NCI-H774 (cell line): ENCODE measurements at places on chromosomes 5 and 9.

DNA sequence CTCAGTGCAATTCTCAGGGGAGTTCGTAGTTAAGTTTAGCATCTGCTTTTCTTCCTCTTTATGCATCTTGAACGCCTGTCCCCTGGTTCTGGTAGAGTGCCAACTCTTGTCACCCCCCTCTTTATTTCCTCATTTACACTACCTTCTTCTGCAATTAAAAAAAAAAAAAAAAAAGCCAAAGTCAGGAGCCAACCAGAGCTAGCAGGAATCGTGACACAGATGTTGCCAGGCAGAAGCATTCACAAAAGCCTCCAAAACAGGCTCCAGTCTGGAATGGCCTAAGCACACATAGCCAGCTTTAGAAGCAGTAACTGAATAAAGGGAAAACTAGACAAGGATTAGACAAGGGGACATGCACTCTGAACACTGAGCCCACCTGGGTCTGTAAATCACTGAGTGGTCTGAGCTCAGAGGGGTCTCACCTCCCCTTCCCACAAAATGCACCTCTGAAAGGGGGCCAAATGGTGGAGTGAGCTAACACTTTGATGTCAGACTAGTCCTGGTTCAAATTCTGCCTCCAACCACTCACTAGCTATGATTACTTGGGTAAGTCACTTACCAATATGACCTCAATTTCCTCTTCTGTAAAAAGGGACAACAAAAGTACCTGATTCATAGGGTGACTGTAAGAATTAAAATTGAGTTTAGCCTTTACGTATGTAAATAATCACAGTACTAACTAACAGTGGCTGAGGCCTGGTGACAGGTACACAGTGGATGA lies 2.0 kb downstream of the CD74 start:
- DNase-seq = peak; percentile 63

GRCh38 chr5:168853972-168854371 lies 274.8 kb upstream of the PANK3 start:
- no peak for DNase-seq

- no peak for DNase-seq
Measured at GRCh38 chr5:84249918-84250630, 134.6 kb downstream of the EDIL3 start.

DNA sequence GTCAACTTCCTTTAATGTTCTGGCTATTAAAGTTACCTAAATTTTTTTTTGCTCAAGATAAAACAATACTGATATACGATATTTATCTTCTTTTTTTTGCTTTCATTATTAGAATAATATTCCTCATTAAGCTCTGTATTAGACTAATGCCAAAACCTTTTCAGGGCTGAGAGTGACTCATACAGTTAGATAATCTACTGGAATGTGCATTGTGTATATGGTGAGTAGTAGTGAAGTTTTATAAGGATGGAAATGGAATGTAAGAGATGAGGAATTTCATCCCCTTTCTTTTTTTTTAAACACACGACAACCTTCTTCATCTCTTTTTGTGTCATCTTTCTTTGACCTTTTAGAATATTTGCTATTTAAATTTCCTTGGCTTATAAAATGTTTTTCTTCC lies 268.6 kb downstream of the ISL1 start:
- no peak for DNase-seq

DNA sequence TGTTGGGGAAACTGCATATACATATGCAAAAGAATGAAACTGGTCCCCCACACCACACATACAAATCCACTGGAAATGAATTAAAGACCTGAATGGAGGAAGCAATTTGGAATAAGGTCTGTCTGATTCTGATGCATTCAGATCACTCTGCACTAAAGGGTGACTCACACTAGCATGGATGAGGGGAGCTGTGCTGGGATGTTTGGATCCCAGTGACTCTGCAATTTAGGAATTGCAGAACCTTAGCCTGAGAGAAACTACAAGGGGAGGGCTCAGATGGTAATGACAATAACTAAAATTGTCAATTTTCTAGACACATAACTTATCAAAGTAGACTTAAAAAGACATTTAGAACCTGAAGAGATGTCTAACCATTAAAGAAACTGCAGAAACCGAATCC lies 312.0 kb downstream of the CDK5RAP2 start:
- no peak for DNase-seq

DNA sequence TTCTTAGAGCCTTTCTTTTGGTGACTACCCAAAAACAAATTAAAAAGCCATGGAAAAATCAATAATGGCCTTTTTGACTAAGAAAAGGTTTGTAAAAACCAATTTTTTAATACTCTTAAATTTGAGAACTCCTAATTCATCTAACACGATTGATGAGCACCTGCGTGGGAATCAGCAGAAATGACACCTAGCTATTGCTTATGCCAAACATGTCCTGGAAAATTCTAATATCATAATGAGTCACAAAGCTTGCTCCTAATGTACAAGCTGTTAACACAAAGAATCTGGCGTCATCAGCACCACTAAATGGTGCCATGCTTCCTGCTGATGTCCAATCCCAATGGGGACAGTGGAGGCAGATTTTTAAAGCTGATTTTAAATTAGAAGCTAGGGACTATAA lies 146.2 kb upstream of the LRRTM2 start:
- DNase-seq = no peak

DNA sequence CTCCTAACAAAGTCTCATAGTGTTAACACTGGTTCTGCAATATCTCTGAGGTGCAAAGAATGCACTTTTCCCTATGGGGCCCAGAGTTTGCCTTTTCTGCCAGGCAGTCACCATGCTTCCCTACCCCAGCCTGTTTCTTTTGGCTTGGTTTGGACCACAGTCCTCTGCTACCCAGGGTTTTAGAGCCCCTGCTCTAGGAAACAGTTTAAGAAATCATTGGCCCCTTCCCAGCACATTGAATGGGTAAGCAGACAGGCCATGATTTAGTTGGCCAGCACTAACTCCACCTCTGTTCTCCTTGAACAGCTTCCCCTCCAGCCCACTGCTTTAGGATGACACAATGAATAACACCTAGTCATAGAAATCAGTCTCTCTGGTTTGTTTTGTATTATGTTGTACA lies 73.2 kb downstream of the UBAP1 start:
- no peak for DNase-seq

DNA sequence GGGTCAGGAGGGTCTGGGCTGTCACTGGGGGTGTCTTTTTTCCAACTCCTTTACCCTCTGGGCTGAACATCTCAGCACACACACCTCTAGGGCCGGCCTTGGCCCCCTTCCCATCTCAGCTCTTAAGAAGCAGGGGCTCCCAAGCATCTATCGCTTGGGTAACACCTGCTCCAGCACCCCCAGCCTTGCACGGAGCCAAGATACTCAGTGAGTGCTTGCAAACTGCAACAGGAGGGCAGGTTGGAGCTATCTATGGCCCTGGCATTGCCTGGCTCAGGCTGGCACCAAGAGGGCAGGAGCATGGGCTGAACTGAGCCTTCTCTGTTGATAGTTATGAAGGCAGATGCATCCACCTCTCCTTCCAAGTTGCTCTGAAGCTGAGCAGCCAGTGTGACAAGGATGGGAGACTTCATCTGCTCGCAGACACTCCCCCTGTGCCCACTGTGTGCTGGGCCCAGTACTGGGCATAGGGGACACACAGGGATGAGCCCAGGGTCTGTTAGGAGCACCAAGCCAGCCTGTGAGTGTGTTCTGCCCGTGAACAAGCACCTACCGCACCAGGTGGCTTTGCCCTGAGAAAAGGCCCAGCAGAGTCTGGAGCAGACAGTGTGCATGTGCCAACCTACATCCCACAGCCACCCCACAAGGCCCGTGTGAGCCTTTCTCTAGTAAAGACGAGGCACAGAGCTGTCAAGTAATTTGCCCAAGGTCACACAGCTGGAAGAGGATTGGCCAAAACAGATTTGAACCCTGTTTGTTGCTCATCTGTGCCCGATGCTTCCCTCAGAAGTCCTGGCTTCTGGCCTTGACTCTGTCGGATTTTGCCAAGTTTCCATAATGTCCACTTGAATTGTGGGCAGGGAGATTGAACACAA lies 58.2 kb downstream of the PHF2 start:
- DNase-seq = no peak

GRCh38 chr5:85305766-85306165 lies 921.1 kb upstream of the EDIL3 start:
- DNase-seq = no peak

GRCh38 chr5:127801751-127802476 lies 98.7 kb downstream of the CCDC192 start:
- no peak for DNase-seq

GRCh38 chr9:137789295-137789895 lies 88.2 kb upstream of the CACNA1B start:
- DNase-seq = no peak

GRCh38 chr5:128579093-128579492 lies 41.0 kb upstream of the FBN2 start:
- no peak for DNase-seq

DNA sequence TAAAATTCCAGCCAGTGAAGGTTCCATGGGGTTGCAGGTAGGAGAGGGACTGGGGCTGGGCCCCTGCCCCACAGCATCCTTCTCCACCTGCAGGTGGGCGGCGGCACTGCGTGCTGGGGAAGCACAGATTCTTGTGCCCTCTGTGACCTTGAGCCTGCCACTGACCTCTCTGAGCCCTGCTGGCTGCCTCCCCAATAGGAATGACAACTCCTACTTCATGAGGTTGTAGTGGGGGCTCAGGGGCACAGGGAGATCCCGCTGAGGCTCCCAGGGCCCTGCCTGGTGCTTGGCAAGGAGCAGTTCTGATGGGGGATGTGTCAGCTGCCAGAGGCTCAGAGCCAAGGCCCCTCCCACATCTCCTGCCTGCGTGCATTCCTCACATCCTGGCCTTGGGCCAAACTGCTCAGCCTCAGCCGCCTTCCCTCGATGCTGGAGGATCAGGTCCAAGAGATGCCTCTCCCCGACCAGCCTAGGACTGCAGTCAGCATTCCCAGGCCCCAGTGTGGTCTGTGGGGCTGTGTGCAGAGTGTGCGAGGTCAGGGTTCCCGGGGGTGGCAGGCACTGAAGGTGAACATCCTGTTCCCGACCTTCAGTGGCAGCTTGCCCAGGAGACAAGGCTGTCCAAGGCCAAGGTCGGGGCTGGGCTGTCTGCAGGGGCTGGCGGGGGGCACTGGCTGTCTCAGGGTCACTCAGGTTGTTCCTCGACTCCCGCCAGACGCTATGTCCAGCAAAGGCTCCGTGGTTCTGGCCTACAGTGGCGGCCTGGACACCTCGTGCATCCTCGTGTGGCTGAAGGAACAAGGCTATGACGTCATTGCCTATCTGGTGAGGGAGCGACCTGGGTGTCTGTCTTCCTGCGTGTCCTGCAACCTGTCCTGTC lies 7.0 kb downstream of the ASS1 start:
- peak; percentile 79 for DNase-seq
